Stimulated activated CD8-positive, alpha-beta memory T cell treated with anti-CD3 and anti-CD28 coated beads, Interleukin-7, amount 100 ng/mL, for 1 hour (primary cell): ENCODE measurements at places on chromosomes 7 and 10.

GRCh38 chr7:157423348-157423747, 86.5 kb downstream of the DNAJB6 start:
- no peak for DNase-seq

GRCh38 chr10:101774589-101775272, 1.2 kb downstream of the FGF8 start:
- DNase-seq, result no peak

DNA sequence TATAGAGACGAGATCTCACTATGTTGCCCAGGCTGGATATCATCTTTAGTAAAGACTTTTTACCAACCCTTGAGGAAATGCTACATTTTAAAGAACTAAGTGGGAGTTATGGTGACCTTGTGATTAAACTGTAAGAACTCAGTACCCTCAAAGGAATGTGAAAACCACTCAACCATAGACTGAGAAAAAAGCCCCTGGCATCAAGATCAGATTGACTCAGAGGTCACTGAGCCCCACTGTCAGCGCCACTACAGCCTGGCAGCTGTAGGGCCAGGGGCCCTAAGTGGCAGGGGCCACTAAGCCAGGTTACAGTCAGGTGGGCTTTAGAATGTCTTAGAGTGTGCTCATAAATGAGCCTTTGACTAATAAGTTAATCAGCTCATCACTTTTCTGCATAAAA, 55.9 kb downstream of the APBB1IP start:
- no peak for DNase-seq

DNA sequence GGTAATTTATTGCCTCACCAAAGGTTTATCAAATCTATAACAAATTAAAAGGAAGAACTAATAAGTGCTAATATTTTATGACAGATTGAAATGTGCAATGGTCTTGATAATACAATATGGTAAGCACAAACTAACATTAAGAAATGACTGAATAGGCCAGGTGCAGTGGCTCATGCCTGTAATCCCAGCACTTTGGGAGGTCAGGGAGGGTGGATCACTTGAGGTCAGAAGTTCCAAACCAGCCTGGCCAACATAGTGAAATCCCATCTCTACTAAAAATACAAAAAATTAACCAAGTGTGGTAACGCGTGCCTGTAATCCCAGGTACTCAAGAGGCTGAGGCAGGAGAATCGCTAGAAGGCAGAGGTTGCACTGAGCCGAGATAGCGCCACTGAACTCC, 3.5 kb downstream of the MTPAP start:
- no peak for DNase-seq

DNA sequence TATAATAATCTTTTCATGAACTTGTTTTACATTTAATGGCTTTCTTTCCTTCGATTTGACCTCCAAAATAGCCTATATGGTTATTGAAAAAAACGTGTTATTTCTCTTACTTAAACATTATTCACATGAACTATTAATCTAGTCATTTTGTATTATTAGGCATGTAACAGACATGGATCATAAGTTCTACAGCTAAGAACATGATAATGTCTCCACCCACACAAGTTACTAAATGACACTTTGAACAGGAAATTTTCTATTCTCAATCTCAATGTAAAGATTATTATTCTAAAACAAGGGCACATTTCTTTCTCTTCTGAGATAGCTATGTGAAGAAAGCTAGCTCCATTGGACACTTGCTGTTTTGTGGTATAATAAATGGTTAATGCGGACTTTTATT, 10.0 kb downstream of the LAMB4 start:
- no peak for DNase-seq

GRCh38 chr7:1670894-1671593, 967 bp downstream of the ELFN1 start:
- no peak for DNase-seq

DNA sequence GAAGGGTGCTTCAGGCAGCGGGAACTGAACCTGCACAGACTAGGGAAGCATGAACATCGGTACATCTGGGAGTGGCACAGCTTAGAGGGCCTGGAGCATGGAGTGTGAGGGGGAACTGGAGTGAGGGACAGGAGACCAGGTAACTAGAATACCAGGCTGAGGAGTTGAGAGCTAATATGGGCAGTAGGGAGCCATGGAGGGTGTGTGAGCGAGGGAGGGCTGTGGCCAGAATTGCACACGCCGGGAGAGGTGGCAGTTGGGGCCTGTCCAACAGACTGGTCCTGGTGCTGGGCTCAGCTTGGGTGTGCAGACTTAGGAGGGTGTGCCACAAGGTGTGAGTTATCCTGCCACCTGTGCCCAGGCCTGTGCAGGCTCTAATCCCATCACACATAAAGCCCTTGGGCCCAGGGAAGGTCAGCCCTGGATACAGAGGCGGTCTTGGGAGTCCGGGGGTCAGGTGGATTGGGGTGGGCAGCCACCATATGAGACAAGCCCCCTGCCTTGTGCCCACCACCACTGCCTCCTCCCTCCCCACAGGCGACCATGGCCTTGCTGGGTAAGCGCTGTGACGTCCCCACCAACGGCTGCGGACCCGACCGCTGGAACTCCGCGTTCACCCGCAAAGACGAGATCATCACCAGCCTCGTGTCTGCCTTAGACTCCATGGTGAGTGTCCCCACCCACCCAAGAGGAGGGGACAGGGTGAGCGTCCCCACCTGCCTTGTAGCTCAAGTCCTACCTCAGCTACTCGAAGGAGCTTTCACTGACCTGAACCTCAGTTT, 54.0 kb downstream of the GTF2IRD1 start:
- DNase-seq, result no peak

DNA sequence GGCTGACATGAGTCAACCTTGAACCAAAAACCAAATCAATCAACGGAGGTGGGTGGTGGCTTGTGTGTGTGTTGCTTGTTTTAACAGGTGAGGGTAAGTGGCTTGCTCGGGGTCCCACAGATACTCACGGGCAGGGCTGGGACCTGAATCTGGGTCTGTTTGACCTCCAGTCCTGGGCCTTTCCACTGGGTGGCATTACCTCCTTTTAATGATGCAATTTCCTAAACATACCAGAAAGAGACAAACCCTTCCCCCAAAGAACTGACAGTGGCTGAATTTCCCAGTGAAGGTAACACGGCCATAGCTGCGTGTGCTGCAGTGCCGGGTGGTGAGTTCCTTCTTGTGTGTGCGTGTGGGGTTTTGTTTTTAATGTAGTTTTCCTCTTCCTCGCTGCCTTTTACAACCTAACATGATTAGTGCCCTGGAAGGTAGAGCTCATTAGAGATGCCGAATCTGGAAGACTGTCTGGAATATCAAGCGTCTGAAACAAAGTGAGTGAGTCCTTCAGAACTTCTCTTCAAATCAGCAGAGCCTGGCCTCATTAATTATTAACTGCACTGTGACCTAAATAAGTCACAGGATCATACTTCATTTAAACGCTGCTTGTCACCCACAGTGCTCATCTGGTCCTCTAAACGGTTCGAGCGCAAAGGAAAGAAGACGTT, 166.1 kb upstream of the TCERG1L start:
- DNase-seq, result no peak

- DNase-seq, result no peak
Observed at GRCh38 chr7:113784316-113784715, 134.5 kb downstream of the PPP1R3A start.

DNA sequence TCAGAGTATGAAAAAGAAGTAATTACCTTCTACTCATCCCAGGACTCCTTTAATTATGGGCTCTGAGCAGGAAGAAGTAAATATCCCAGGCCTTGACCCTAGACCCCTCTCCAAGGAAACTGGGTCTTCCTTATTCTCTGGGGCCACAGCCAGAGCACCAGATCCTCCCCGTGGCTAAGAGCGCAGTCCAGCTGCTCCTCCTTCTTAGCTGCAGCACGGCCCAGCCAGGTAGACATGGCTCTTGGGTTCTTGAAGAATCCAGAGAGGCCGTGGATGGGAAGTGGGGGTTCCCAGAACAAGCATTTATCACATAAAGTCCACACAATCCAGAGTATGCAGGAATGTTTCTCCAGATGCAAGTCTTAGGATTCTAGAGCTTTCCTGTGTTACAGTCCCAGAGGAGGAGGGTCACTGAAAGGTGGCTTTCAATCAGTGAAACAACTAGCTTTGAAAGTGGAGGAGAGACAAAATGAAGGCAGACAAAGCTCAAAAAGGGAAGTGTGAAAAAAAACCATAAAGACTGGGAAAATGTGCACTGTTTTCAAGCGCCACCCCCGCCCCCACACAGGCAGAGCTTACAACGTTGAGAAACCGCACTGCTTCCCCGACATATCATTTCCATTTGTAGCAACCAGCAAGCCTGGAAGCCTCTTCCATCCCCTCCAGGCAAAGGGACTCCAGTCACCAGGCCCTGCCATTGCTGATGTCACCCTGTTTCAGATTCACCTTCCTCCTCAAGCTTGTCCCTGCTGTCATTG, 396.5 kb upstream of the MKI67 start:
- no peak for DNase-seq

- DNase-seq, result no peak
Observed at GRCh38 chr10:72756674-72757385, 64.9 kb downstream of the MCU start.

DNA sequence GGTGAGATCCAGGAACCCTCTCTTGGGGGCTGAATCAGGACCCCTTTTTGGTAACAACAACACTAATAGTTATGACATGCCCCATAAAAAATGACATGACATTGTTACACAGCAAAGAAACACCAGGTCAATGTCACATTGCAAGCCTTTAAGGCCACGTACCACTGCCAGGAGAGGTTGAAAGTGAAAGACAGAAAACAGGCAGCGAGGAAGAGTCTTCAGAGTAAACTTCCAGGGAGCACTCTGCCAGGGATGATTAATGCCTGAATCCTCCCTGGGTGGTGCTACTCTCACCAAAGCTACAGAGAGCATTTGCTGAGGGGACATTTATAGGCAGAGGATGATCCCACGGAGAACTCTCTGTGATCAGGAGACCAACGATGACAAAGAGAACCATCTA, 551.6 kb downstream of the CALN1 start:
- no peak for DNase-seq

- DNase-seq, result no peak
Observed at GRCh38 chr7:110386006-110386405, 704.9 kb upstream of the LRRN3 start.

- DNase-seq, result no peak
Observed at GRCh38 chr7:131338173-131338572, 10.5 kb downstream of the MKLN1 start.

DNA sequence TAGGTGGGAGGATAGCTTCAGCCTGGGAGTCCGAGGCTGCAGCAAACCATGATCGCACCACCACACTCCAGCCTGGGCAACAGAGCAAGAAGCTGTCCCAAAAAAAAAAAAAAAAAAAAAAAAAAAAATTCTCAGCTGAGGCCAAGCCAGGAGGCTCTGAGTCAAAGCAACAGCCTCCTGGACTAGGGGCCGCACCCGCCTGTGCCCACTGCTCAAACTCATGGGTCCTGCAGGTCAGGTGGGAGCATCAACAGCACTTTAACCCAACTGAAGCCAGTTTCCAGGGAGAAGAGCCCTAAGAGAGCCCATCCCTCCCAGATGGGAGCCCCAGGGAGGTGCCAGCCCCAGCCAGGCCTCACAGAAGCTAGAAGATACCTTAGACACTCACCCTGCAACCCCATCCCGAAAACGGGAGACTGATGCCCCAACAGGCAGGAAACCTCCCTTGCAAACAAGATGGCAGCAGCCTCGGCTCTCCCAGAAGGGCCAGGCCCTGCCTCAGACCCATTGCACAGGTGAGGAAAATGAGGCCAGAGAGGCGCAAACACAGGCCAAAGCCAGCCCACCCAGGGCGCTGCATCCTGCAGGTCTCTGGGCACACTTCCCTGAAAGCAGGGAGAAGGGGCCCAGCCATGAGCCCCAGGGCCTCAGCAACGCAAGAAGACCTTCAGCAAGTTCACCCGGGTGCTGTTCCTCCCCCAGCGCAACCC, 11.0 kb downstream of the PDGFA start:
- DNase-seq, result no peak

- DNase-seq, result no peak
Observed at GRCh38 chr7:83347945-83348444, 185.3 kb upstream of the PCLO start.

DNA sequence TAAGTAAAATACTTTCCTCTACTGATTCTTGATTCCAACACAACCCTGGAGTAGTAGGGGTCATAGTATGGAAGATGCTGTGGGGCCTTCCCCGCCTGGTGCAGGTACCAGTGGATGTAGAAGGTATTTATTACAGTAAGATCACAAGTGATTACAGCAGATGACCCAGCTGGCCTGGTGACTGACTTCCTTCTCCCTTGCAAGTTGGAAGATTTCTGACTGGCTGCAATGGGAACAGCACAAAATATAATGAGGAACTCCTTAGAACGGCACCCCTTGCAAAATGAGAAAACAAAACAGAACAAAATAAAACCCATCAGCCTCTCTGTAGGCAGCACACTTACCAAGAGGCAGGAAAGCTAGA, 61.7 kb upstream of the TARP start:
- no peak for DNase-seq

GRCh38 chr10:64036321-64036930, 515.2 kb downstream of the REEP3 start:
- no peak for DNase-seq

DNA sequence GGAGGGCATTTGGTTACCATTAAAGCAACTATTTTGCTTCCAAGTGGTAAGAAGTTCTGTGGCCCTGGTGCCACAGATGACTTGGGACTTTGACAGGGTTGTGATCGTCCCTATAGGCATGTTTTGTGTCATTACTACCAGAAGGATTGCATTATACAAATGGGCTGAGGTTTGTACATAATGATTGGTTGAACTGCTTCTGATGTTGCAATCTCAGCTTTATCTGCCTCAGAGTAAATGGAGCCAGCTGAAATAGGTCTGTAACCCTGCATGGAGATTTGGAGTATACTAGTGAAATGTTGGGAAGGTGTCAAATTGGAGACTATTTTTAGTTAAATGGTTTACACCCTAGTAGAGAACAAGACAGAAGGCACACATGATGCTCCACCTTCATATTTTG, 46.1 kb upstream of the SEPTIN7 start:
- DNase-seq, result no peak

- no peak for DNase-seq
Observed at GRCh38 chr10:89224739-89225443, 17.8 kb upstream of the CH25H start.

GRCh38 chr7:37150180-37150579, 298.5 kb downstream of the ELMO1 start:
- DNase-seq, result no peak

DNA sequence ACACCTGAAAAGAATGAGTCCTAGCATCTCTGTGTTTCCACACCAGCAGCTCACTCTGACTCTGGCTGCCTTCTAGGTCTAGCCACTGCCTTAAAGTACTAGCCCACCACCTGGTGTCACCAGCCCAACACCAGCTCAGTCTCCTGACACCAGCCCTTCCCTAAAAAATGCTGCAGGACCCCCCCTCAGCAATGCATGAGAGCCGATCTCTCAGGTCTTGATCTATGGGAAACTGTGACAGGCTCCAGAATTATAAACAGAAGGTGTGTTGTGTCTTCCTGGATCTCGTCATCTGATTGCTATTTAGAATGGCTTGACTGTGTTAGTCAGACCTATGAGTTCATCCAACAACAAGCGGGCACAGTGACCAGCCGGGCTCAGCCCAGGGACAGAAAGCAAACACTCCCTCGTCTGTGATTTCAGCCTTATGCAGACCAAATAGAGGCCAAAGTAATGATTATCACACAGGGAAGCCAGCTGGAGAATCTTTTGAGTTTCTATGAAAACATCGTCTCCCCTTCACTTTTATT, 66.6 kb downstream of the CUBN start:
- no peak for DNase-seq

GRCh38 chr7:105892387-105892786, 16.0 kb upstream of the ATXN7L1 start:
- no peak for DNase-seq
